Cerebellar cortex (tissue), 1 donor: ENCODE measurements at places on chromosomes 16 and 17.

GRCh38 chr17:80253631-80254395 lies 6.8 kb upstream of the RNF213 start:
- DNase-seq: no peak

GRCh38 chr17:36689089-36689667 lies 87.8 kb downstream of the MRM1 start:
- peak; percentile 86 for DNase-seq

- peak; percentile 39 for DNase-seq
These were observed 36.7 kb downstream of the TK2 start for GRCh38 chr16:66513111-66513723.

GRCh38 chr16:4886151-4886550 lies 38.9 kb downstream of the UBN1 start:
- DNase-seq: no peak

DNA sequence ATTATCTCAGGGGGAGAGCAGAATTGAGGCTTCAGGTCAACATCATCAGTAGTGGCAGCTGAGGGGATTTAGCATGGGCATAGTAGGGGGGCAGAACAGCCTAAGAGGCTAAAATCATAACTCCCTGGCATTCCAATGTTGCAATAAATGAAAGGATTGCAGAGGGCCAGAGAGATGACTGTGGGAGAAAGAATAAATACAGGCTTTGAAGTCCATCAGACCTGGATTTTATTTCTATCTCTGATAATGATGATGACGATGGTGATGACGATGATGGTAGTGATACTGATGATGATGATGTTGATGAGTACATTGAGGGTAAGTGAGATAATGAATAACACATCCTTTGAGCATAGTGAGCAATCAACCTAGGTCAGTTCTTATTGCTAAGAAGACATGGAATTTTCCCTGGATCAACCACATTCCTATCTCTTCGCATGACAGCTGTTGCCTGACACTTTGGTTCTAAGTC lies 107.4 kb upstream of the CDH11 start:
- no peak for DNase-seq

GRCh38 chr17:75059369-75060345 lies 12.6 kb downstream of the KCTD2 start:
- peak; percentile 89 for DNase-seq

GRCh38 chr16:21218153-21218552 lies 6.8 kb upstream of the ZP2 start:
- DNase-seq: no peak

GRCh38 chr16:61385392-61386071 lies 650.7 kb downstream of the CDH8 start:
- no peak for DNase-seq

GRCh38 chr17:72264682-72265405 lies 144.0 kb downstream of the SOX9 start:
- DNase-seq: no peak

DNA sequence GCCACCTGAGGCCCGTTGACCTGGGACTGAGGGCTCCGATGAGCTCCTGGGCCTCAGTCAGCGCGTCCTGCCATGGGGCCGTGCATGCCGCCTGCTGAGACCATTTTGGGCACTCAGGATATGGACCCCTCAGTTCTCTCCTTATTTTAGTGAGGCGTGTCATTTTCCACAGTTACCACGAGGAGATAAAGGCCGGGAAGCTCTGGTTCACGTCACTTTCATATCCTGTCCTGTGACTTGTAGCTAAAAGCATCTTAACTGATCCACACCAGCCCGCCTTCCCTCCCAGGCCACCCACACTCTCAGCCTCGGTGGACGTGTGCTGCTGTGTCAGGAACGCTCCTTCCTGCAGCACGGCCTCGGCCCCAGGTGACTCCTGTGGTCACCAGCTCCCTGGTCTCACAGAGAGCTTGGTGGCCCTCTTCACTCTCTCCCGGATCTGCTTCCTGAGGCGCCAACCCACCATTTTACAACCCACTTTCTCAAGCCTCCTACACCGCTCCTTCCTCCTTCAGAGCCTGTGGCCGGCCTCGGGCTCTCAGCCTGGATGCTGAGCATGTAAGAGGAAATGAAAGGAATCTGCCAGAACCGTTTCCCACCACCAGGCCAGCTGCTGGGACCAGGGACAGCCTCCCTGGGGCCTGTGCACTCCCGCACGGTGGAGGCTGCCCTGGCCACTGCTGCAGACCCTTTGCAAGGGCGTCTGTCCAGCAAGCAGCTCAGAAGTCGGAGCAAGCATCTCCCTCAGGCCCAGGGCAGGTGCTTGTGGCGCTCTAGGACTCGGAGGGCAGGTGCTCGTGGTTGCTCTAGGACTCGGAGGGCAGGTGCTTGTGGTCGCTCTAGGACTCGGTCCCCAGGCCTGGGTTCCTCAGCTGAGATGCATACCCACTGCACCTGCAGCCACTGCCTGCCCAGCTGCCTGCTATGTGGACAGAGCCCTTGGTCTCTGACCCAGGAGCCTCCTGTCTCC lies 23.9 kb upstream of the FASN start:
- DNase-seq: no peak

DNA sequence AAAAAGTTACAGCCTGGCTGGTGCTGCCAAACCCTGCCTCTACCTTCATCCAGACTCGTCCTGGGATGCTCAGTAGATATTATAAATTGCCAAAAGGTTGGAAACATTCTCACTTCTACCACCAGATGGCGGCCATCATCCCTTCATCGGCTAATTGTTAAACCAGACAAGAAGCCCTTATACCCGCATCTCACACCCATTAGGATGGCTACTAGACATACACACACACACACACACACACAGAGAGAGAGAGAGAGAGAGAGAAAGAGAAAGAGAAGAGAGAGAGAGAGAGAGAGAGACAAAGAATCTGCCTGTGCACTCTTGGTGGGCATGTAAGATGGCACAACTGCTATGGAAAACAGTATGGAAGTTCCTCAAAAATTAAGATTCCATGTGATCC lies 15.0 kb upstream of the SCIMP start:
- DNase-seq: peak; percentile 84

DNA sequence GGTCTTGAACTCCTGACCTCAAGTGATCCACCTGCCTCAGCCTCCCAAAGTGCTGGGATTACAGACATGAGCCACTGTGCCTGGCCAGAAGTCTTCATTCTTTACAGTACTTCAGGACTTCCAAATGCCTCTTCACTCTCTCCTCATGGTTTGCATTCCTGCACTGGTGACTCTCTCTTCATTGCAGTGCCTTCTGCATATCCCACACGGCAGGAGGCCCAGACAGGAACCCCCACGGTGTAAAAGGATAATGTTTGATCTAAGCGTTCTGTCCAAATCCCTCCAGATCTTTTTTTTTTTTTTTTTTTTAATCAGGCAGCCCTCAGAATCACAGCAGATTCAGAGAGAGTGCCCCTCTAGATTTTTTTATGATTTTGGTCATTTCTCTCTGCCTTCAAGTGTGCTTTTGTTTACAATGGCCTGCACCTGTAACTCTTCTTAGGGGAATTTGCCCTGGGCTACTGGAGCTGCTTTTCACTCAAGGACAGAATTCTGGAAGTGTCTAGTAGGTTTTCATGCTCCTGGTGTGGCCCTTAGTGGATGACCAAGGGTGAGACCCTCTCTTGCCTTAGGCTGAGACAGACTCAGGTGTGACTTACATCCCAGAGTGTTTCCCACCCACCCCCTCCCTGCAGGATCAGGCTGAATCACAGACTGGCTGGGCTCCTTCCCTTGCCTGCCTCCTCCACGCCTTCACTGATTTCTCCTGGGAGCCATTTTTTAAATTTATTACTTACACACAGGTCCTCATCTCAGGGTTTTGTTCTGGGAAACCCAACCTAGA lies 19.8 kb upstream of the NF1 start:
- DNase-seq: no peak

GRCh38 chr17:67385122-67385988 lies 8.3 kb downstream of the PITPNC1 start:
- DNase-seq: no peak

- DNase-seq: no peak
These were observed 11.6 kb upstream of the TMEM100 start for GRCh38 chr17:55734128-55734781.

GRCh38 chr17:7133424-7133823 lies 18.8 kb upstream of the ASGR2 start:
- DNase-seq: no peak

DNA sequence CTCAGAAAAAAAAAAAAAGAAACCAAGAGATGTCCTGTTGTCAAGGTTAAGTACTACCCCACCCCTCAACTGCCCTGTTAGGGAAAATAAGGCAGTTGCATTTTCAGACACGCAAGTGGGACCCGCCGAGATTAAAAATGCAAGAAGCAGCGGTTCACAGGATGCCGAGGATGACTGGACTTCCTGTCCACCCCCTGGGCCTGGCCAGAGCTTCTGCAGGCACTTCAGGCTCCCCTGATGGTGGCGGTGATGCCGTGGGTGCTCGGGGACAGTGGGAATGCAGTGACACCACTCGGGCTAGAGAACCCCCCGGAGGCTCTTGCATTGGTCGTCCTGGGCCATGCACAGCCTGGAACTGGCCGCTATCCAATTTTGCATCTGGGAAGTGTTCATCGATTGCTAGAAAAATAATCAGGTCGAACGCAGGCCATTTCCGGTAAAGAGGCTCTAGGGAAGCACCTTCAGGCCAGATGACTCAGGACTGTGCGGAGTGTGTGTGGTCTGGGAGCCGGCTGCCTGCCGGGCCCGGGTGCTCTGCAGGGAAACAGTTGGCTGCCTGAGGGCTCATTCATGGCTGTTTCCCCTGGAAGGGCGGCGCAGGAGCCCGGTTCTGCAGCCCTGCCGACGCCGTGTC lies 13.4 kb upstream of the CRISPLD2 start:
- no peak for DNase-seq

- DNase-seq: no peak
These were observed 764.7 kb upstream of the KIF2B start for GRCh38 chr17:53058031-53058430.

GRCh38 chr16:23742766-23743165 lies 12.1 kb upstream of the CHP2 start:
- DNase-seq: no peak

DNA sequence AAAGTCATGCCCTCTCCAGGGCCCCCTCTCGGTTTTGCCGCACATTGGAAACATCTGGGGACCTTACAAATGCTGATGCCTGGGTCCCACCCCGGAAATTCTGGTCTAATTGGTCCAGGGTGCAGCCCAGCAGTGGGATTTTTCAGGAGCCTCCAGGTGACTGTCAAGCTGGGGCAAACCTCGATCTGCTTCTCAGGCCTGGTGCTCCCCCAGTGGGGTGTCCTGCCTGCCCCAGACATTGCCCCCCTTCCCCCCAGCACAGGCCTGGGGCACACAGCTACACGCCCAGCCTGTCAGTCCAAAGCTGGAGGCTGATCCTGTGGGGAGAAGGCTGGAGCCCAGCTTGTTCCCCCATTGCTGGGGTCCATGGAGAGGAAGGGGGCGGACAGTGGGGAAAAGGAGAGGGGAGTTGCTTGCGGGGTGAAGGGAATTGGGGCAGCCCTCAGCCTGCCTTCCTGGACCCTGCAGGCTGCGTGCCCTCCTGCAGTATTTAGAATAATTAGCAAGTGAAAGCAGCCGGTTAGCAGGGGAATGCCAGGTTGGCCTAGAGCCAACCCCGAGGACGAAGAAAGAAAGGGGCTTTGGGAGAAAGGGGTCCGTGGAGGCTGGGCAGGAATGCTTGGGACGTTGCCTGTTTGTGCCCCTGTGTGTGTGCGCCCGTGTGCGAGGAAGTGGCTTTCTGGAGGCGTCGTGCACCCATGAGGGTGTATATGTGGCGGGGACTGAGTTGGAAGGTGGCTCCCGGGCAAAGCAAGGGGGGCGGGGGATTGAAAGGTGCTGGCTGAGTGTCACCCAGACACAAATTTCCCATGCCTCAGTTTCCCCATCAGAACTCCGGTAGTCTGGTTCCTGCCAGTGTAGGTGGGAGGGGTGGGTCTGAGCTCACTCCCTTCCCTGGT lies 5.9 kb downstream of the FOXJ1 start:
- DNase-seq: no peak

DNA sequence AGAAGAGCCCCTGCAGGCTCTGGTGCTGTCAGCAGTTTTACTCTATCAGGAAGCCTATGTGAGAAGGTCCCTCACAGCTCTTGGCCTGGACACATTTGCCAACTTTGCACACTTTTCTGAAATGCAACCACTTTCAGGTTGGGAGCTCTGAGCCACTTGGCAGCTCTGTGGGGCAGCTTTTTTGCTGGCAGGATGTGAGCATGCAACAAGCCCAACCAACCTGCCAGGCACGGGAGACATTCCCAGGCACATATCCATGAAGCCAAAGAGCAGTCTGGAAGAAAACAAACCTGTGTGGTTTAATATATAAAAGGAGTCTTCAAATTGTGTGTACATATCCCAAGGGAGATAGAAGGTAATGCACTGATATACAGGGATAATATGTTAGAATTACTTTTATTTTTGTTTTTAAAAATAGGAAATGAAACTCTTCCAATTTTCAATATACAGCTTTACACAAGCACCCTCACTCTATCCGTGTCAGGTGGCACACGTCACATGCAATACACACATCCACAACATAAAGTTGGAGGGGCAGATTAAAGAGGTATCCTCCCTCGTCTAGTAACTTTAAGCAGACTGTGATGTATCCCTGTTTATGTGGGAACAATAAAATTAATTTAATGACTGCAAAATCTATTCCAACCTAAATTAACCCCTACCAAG lies 57.4 kb upstream of the COX10 start:
- DNase-seq: peak; percentile 79

DNA sequence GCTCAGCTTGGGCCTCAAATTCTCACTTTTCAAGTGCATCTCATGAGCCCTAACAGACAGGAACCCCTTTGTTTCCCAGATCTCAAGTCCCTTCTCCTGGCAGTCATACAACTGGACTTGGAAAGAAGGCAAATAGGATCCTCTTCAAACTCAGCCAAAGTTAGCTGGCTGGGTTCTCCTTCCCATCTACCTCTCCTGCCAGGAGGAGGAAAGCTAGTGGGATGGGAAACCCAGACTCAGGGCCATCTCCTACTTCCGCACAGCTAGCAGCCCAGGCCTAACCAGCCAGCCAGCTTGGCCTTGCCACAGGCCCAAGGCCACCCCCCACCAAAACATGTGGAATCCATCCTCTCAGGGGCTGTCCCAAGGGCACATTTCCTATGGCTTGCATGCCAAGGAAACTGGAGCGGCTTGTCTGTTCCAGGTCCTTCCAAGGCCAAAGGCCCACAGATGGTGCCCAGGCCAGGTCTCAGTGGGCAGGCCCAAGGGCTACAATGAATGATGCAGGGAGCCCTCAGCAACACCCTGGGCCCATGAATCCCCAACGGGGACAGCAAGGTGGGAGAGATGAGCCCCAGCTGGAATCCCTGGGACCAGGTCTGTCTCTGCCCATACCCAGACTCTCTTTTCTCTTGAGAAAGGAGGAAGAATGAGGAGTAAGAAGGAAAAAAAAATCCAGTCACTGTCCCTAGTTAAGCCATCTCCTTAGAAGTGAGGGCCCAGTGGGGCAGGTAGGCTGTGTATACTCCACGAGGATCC lies 1.7 kb downstream of the SMARCD2 start:
- no peak for DNase-seq

DNA sequence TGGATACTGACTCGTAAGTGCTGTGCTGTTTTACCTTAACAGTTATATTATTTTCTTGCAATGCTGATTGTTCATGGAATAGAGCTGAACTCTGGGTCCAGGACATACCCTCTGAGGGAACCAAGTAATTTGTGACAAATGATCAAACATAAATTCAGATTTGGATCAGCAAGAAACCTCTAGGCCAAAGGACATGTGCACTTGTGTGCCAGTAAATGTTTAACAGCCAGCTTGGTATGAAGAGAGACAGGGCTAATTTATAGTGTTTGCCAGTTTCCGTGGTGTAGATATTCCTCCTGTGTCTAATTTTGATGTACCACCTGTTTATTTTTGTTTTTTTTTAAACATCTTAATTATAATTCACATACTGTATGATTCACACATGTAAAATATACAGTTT lies 30.8 kb upstream of the MRC2 start:
- DNase-seq: no peak
